ENCODE measurements at places on chromosomes 16 and 17.

DNA sequence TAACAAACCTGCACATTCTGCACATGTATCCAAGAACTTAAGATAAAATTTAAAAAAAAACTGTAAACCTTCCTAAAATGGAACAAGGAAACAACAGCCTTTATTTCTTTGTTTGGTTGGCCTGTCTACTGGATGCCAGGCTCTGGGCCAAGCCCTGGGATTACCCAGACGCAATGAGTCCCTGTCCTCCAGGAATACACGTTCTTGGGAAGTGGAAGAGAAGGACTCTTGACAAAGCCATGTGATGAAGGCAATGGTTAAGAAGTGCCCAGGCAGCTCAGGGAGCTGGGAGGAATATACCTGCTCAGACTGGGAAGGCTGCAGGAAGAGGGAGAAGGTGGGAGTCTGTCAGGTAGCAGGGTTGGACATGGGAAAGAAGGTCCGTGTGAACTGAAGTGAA is 115.4 kb downstream of the AXIN2 start:
- DNase-seq: no peak

GRCh38 chr16:11852092-11852809 is 909 bp upstream of the RSL1D1 start:
- DNase-seq: no peak

- no peak for DNase-seq
These were observed 11.3 kb upstream of the UBALD2 start for GRCh38 chr17:76253841-76254240.

DNA sequence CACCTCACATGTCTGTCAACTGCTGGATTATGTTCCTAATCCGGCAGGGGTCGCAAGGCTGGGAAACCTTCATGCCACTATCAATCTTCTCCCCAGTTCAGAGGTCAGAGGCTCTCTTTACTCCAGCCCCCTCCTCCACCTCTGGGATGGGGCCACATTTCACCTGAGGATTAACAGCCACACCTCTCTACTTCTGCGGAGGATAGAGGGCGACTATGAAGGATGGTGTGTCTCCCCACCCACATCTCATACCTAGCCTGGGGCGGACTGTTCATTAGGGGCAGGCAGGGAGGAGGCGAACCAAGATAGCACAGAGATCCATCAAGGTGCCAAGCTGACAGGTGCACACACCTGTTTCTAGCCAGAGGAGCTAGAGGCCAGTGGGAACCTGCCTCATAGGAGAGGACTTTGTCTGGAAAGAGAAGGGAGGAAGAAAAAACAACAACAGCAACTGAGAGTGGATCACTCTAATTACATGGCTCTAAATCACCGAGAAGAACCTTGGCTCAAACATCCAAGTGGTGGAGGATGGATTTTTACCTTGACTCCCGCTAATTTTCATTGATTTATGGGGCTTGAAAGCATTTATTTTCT is 41.9 kb upstream of the SKAP1 start:
- no peak for DNase-seq

- DNase-seq: no peak
These were observed 21.6 kb upstream of the ADCY7 start for GRCh38 chr16:50244504-50245416.

- no peak for DNase-seq
These were observed 8.3 kb downstream of the C1QTNF1 start for GRCh38 chr17:79031996-79032875.

GRCh38 chr16:81143921-81144471 is 47.8 kb upstream of the GCSH start:
- no peak for DNase-seq

- DNase-seq: no peak
These were observed 91.8 kb downstream of the ASIC2 start for GRCh38 chr17:33201283-33201682.

GRCh38 chr16:82643136-82643535 is 16.4 kb downstream of the CDH13 start:
- DNase-seq: no peak

DNA sequence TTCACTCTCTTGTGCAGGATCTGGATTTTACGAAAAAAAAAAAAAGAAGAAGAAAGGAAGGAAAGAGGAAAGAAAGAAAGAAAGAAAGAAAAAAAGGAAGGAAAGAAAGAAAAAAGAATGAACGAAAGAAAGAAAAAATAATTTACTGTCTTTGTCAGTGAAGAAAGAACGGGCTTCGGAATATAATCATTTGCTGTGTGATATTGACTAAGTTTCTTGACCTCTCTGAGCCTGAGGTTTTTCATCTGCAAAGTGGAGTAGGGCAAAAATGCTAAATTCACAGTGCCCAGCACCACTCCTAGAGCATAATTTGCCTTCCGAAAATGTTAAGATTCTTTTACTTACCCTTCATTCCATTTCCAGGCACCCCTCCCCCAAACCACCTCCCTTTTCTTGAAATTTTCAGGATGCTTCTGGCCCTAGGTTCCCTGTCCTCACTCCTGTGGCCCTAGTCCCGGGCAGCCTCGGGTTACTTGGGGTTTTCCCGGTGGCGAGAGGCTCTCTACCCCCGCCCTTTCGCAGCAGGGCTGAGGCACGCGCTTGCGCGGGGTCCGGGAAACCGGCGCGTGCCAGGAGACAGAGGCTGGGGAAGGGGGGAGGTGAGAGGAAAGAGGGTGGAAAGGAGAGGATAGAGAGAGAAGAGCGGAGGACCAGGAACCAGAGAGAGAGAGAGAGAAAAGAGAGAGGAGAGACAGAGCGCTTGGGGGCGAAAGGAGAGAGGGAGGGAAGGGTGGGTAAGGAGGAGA is at the start of gene CNTNAP1:
CNTNAP1 (plus strand) TSS at position 556 of the 746 bp plus-strand sequence. CDS start 299 bp downstream, outside the sequence.
- DNase-seq: peak; percentile 40

- peak; percentile 92 for DNase-seq
These were observed 2.4 kb upstream of the ENPP7 start for GRCh38 chr17:79728169-79728907.

DNA sequence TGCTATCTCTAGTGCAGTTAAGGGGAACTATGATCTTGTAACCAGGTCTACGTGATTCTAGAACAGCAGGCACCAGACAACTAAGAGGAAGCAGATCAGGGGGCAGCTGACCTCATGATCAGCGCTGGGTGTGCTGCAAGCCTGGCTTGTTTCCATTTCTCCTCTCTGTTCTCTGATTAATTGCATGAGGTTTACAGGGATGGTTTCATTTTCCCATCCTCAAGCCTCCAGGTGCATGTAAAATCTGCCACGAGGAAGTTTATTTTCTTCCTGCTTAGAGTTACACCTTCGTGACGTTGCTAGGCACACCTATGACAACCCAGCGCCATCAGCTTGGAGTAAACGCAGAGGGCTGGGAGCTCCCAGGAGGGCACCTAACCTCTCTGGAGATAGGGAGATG is 4.3 kb upstream of the NUPR1 start:
- no peak for DNase-seq

DNA sequence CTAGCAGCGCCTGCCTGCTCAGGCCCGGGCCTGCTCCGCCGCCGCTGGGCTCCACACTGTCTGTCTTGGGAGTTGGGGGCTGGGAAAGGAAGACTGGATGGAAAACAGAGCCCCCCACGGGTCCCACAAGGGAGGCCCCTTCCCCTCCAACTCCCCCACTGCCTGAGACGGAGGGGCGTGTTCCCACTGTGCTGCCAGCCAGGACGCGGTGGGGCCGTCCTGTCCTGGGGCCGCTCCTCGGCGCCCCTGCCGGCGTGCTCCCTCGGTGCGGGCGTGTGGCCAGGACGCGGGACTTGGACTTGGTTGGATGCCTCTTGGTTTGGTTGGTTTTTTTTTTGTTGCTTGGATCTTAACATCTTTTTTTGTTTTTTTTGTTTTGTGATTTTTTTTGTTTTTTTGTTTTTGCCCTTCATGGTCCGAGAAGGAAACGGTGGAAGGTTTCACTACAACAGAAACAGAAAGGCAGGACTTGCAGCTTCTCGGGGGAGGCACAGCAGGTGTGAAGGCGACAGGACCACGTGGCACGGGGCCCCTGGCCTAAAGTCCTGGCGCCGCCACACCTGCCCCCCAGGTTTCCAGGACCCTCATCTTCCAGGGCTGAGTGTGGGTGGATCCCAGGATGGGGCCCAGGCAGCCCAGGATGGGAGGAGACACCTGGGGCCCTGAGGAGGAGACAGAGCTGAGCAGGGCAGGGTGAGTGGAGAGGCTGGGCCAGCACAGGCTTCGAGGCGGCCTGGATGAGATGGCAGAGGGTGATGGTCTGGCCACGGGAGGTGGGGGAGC is 16.0 kb downstream of the ENGASE start:
- DNase-seq: no peak

- DNase-seq: no peak
These were observed 19.7 kb downstream of the ADCY9 start for GRCh38 chr16:4096509-4096908.

Data from cerebellar nuclear complex (tissue), 1 donor.